Posterior cingulate gyrus (tissue), 11 donors: ENCODE measurements at places on chromosomes 5 and 9.

- no peak for DNase-seq
Measured at GRCh38 chr5:139893873-139894272, 98.3 kb downstream of the PSD2 start.

DNA sequence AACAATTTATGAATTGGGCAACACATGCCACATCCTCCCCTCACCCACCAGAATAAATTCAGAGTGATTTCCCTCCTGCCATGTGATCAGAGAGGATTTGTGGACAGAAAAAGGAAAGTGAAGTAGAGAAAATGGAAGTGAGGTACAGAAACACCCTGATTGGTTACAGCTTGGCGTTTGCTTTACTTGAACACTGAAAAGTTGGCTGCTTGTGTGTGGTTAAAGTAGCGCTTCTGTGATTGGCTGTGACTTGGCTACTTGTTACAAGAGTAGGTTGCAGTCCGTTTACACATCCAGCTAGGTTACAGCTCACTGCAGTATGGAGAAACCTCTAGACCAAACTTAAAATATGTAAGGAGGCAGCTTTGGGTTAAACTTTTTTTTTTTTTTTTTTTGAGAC, 205.2 kb upstream of the ZNF608 start:
- DNase-seq = no peak

DNA sequence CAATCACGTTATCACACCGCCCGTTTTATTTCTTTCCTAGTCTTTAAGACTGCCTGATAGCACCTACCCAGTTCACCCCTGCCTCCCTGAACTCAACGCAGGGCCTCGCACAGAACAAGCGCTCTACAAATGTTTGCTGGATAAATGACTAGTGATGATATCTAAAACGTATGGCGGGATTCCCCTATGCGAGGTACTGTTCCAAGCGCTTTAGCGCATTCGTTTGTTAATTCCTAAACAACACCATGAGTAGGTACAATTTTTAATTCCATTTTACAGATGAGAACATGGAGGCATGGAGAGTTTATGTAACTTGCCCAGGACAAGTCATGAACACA, 6.6 kb downstream of the POU4F3 start:
- DNase-seq = no peak

DNA sequence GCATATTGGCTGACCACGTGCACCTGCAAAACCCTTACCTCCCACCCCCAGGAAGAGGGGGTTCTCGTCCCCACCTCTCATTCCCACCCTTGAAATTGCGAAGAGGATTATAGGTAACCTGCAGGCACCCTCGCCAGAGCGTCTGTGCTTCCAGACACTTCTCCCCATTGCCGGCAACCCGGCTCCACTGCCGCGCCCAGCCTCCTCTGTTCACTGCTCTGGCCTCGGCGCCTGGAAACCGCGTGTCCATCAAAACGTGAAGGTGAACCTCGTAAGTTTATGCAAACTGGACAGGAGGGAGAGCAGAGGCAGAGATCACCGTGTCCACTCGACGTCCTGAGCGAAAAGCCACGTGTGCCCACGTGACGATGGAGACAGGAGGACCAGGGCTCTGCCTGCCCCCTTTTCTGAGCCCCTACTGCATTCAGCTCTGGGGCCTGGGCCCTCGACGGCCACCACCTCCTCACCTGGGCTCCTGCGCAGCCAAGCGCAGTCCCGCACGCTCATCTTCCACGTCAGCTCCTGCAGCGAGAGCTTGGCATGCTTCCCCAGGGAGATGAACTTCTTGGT, 1.9 kb downstream of the TERT start:
- no peak for DNase-seq

GRCh38 chr5:143699121-143699520, 112.8 kb upstream of the HMHB1 start:
- no peak for DNase-seq

DNA sequence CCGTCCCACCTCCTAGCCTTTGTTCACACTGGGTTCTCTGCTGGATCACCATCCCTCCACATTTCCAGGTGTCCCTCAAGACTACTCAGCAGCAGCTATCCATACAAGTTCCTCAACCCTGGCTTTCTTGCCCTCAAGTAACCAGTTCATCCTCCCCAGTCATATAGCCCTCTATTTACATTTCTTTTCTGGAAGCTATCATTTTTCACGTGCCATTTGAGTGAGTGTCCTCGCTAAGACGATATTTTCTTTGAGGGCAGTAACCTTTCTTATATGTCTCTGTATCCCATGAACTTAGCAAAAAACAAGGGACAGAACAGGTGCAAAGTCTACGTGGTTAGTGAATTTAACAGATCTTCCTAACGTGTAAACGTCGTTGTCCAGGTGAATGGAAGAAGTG, 29.6 kb upstream of the KCNMB1 start:
- DNase-seq = no peak

DNA sequence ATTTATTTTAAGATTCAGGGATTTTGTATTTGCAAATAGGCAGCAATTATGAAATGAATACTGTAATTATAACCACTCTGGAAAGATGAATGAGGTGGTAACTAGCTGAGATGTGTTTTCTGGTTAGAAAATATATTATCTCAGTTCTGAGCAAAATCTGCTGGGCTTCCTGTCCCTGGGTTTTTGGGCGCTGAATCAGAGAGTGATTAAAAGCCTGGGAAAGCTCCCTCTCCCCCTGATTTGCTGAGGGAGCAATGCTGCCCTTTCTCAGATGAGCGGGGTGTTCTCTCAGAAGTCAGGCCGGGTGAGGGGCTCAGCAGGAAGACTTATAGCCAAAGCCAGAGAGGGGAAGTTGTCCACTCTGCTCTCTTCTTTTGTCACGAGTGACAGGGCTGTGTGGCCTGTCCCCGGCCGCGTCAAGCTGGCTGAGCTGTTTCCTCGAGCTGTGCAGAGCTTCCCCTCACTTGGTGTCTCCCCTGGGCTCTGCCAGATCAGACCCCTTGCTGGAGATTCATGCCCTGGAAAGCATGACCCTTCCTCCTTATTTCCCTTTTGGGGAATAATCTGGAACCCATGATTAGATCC, 39.8 kb upstream of the PITX1 start:
- DNase-seq = no peak
